ENCODE measurements at places on chromosomes 4 and X. TPM values are rescaled to one million over a fixed set of nuclear protein-coding genes. Genes with fewer than 3 reads are reported as not detected.

MTMR8 gene
- total RNA-seq: 6.4 TPM

AFP gene
- total RNA-seq: 0.36 TPM

OTC gene
- total RNA-seq: not detected

SGCB gene
- total RNA-seq: 59.4 TPM

TRO gene
- 78.4 TPM for total RNA-seq
